ENCODE measurements at places on chromosomes 6 and 20. TPM values are rescaled to one million over a fixed set of nuclear protein-coding genes. Genes with fewer than 3 reads are reported as not detected.

Gene LGSN
- not detected for total RNA-seq

Gene DEFB132
- total RNA-seq: not detected

Gene SNX21
- total RNA-seq: 90.1 TPM

Gene RALGAPB
- total RNA-seq: 30.4 TPM

DNA sequence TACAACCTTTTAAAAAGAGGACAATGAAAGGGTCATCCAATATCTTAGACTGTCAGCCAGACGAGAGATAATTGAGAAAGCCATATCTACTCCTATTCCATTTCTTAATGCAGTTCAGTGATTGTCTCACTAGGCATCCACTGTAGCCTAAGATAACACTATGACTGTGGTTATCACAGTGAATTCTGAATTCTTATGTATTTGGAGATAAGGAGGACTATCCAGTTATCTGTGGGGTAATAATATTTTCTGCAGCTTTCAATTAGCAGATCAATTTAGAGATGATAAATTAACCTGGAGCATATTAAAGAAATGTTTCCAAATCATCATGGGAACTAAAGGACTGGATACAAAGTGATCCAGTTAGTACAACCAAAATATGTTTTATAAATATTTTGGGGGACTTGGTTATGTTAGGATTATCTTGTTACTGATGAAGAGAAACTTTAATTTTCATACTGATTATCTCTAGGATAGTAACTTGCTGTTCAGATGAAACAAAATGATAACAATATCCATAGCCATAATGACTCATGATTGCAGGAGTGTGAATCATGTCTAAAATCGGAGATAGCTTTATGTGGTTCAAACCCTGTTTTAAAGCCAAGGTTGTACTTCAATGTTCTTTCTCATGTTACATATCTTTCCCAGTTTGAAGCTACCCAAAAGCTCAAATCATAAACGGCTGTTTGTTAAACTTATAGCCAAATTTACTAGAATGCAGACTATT is 1152.0 kb downstream of the HACE1 start:
- peak; percentile 7 for DNase-seq
- no peaks in the 10 kb centered on the region for H3K27me3 ChIP-seq
- no peaks in the 10 kb centered on the region for H3K4me1 ChIP-seq
- no peak overlapping the region for H3K4me3 ChIP-seq
- no peaks in the 10 kb centered on the region for H3K36me3 ChIP-seq

DNA sequence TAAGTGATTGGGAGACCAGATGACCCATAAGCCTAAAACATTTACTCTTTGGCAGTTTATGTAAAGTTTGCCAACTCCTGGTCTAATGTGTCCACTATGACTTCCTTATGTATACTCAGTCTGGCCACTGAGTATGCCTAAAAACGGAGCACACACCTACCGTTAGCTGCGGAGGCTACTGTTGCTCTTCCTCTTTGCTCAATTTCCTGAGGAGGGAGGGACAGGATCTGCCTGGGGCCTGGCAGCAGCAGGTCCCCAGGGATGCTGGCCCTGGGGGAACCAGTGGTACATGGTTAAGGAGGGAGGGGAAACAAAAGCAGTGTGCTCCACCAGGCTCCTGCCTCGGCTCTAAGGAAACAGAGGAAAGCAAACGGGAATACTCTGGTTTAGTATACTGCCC is 113.5 kb downstream of the CDYL start:
- H3K36me3 ChIP-seq: 0 out of 2 replicates have a peak, but pooled peaks cover 3% of the 10 kb centered on the region
- H3K4me3 ChIP-seq: no peak overlapping the region
- H3K27ac ChIP-seq: no peak overlapping the region

DNA sequence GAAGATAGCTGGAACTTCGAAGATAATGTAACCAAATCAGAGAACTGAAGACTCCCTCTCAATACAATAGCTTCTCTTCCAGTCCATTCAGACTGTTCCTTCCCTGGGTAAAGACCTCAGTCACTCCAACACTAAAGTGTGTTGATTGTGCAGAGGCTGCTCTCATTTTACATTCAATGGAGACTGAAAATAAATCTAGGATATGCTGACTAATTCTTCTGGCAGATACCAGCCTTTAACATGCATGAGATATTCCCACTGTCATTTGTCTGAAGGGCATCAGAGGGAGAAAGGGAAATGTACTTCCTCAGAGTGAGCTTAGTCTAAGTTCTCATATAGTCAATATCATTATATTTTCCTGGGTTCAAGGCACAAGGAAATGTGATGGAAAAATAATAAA is 166.4 kb upstream of the IRAK1BP1 start:
- no peaks in the 10 kb centered on the region for H3K36me3 ChIP-seq
- H3K4me1 ChIP-seq: no peaks in the 10 kb centered on the region
- DNase-seq: no peak
- H3K4me3 ChIP-seq: no peak overlapping the region
- no peak overlapping the region for H3K27ac ChIP-seq

- H3K36me3 ChIP-seq: no peaks in the 10 kb centered on the region
Measured at GRCh38 chr6:166782520-166782919, 155.5 kb upstream of the RPS6KA2 start.

DNA sequence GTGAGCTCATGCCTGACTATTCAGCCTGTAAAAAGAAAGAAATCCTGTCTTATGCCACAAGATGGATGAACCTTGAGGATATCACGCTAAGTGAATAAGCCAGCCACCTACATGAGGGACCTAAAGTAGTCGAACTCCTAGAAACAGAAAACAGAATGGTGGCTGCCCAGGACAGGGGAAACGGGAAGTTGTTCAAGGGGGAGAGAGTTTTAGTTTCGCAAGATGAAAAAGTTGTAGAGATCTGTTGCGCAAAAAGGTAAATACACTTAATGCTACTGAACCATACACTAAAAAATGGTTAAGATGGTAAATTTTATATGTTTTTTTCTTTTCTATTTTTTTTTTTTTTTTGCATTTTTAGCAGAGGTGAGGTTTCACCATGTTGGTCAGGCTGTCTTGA is 74.1 kb upstream of the RALY start:
- 0 out of 2 replicates have a peak, but pooled peaks cover 4% of the 10 kb centered on the region for H3K4me1 ChIP-seq
- H3K27me3 ChIP-seq: no peaks in the 10 kb centered on the region
- H3K27ac ChIP-seq: no peak overlapping the region
- no peak overlapping the region for H3K4me3 ChIP-seq

GRCh38 chr6:75612434-75612833 is 10.8 kb downstream of the SENP6 start:
- H3K27ac ChIP-seq: no peak overlapping the region
- H3K4me1 ChIP-seq: peaks cover 6% of the 10 kb centered on the region

- H3K36me3 ChIP-seq: no peaks in the 10 kb centered on the region
- no peak for DNase-seq
- H3K27ac ChIP-seq: no peak overlapping the region
Measured at GRCh38 chr6:26400626-26401025, 1.4 kb upstream of the BTN3A1 start.

DNA sequence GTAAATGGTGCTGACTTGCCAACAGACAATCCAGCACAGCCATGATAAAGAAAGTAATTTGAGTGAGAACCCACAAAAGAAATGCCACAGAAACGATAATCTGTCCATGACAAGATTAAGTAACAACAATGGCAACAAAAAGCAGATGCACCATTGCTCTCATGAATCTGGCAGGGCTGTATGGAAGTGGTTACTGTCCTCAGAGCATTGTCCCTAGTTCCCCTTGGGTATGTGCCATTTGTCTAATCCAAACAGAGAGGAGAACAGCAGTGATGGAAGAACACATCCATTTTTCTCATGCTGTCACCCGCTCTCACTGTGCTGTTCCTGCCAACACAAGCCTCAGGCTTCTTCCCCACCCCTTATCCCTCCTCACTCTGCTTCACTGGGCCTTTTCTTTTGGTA is 65.8 kb downstream of the REV3L start:
- H3K4me1 ChIP-seq: peaks cover 34% of the 10 kb centered on the region
- no peak overlapping the region for H3K4me3 ChIP-seq
- no peak overlapping the region for H3K27ac ChIP-seq
- no peaks in the 10 kb centered on the region for H3K27me3 ChIP-seq

GRCh38 chr6:115999235-115999634 is 61.5 kb downstream of the FRK start:
- H3K27me3 ChIP-seq: no peaks in the 10 kb centered on the region
- H3K27ac ChIP-seq: no peak overlapping the region
- no peaks in the 10 kb centered on the region for H3K4me1 ChIP-seq

DNA sequence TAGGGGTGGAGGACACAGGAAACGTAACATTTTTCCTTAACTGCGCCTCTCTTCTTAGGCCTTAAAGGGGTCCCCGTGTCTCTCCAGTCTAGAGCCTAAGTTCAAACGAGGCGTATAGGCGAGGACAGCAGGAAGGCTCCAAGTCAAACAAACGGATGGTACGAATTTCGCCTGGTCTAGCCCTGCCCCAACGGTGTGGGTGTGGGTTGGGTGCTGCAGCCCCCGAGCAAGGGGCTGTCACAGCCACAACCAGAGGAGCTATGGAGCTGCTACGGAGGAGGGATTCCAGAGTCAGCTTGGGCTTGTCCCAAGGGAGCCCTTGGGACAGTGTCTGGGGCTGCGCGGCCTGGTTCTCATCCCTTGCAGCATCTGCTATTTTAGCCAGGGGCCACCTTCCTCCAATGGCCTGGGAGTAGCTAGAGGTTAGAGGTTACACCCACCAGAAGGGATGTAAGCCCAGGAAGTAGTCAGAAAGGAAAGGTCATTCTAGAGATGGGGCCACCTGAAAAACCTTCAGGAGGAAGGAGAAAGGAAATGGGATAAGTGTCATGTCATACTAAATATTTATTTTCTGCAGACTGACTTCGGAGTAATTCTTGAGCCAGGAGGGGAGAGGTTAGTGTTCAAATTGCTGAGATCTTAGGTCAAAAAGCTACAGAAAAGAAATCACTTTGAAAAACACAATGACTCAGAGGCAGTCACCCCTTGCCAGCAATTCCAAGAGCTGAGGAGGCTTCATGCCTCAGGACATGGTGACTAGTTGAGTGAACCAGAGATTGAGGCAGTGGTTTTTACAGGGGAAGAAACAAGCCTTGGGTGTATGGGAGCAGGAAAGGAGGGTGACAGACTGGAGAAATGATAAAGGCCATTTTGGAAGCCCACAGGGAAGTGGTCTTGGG is 21.7 kb downstream of the VPS52 start:
- peak; percentile 93 for DNase-seq
- H3K27ac ChIP-seq: peak overlapping the region; percentile 72
- H3K4me1 ChIP-seq: peaks cover 30% of the 10 kb centered on the region
- H3K27me3 ChIP-seq: no peaks in the 10 kb centered on the region
- no peaks in the 10 kb centered on the region for H3K36me3 ChIP-seq

GRCh38 chr6:119895626-119896025 is 546.1 kb upstream of the MAN1A1 start:
- no peaks in the 10 kb centered on the region for H3K36me3 ChIP-seq
- no peaks in the 10 kb centered on the region for H3K4me1 ChIP-seq
- H3K27ac ChIP-seq: no peak overlapping the region
- no peak for DNase-seq
- H3K27me3 ChIP-seq: no peaks in the 10 kb centered on the region

DNA sequence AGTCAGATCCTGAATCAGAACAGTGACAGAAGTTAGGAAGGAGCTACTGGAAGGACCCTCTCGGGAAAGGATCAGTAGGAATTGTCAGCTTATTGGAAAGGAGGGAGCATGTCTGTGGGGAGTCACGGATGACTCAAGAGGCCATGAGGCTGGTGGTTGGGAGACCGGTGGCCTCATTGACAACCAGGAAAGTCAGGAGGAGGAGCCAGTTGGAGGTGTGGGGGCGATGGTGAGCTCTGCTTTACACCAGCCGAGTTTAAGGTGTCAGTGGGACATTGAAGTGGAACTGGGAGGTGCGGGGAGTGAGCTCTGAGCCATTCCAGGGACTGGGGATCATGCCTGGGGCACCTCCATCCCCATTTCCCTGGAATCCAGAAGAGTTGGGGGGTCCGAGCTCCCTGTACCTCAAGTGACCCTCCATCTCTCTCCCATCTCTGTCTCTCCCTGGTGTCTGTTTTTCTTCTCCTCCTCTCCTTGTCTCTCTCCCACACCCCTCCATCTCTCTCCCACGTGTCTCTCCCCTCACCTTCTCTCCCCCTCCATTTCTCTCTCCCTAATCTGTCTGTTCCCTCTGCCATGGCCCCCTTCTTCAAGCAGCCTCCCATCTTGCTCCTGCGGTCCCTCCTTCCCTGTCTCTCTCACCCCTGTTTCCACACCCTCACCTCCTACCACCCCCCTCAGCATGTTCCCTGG is 14.3 kb upstream of the ZBTB9 start:
- no peak for DNase-seq
- no peak overlapping the region for H3K27ac ChIP-seq
- no peaks in the 10 kb centered on the region for H3K4me1 ChIP-seq
- no peaks in the 10 kb centered on the region for H3K36me3 ChIP-seq

GRCh38 chr6:157068691-157069324 is 254.5 kb downstream of the TMEM242 start:
- DNase-seq: peak; percentile 52
- no peak overlapping the region for H3K4me3 ChIP-seq
- H3K27ac ChIP-seq: no peak overlapping the region
- H3K4me1 ChIP-seq: peaks cover 22% of the 10 kb centered on the region

DNA sequence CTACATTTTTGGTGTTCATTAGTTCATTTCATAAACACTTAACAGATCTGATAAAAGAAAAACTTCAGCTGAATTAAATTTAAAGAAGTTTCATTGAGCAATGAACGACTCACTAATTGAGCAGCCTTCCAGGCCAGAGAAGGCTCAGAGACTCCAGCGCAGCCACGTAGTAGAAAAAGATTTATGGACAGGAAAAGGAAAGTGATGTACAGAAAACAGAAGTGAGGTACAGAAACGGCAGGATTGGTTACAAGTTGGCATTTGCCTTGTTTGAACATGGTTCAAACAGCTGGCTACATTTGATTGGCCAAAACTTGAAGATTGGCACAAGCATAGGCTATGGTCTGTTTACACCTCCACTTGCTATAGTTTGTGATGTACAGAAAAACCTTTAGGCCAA is 166.3 kb upstream of the DTNBP1 start:
- H3K4me1 ChIP-seq: no peaks in the 10 kb centered on the region
- no peak for DNase-seq

GRCh38 chr20:51523276-51524013 is 19.1 kb downstream of the NFATC2 start:
- no peaks in the 10 kb centered on the region for H3K4me1 ChIP-seq
- no peak overlapping the region for H3K27ac ChIP-seq
- H3K36me3 ChIP-seq: no peaks in the 10 kb centered on the region
- H3K4me3 ChIP-seq: no peak overlapping the region

- H3K4me3 ChIP-seq: no peak overlapping the region
- no peaks in the 10 kb centered on the region for H3K36me3 ChIP-seq
- DNase-seq: no peak
- no peak overlapping the region for H3K27ac ChIP-seq
Measured at GRCh38 chr6:104506429-104506828, 353.3 kb downstream of the HACE1 start.

DNA sequence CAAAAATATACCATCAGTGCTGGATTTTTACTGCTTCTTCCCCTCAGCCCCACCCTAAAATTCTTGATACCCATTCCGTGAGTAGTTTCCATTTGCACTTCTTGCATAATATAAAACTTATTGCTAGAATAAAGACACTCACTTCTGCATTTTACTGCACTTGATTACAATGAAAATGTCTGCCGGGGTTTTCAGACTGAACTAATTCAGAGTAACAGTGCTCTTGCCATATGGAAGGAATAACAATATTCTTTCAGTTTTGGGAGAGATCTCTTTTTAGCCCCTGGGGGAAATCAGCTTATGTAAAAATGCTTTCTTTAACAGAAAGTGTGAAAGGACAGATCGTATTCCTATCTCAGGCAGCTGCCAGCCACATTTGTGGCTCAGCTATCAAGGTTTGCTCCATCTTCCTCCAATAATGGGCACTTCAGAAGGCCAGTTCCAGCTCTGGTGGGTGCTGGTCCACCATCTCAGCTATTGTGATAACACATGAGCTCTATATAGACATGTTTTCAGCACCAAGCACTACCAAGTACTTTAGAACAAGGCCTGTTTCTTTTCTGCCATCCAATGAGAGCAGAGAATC is 8.9 kb downstream of the SMLR1 start:
- H3K36me3 ChIP-seq: no peaks in the 10 kb centered on the region
- no peak for DNase-seq
- no peak overlapping the region for H3K27ac ChIP-seq
- H3K27me3 ChIP-seq: no peaks in the 10 kb centered on the region
- H3K4me1 ChIP-seq: no peaks in the 10 kb centered on the region

Data from PC-3 (cell line).